ENCODE measurements at places on chromosomes 4 and X. TPM values are rescaled to one million over a fixed set of nuclear protein-coding genes. Genes with fewer than 3 reads are reported as not detected.
A peak's percentile ranks its signal among the peaks of the same experiment; 100 is the strongest.

The P2RY10 gene
- 75.2 TPM for total RNA-seq

The SYTL5 gene
- not detected for total RNA-seq

The SEC31A gene
- 130 TPM for total RNA-seq

The NPNT gene
- not detected for total RNA-seq

The CLRN2 gene
- not detected for total RNA-seq

The SCD5 gene
- total RNA-seq: 1.1 TPM

The PASD1 gene
- not detected for total RNA-seq

The CXorf49 gene
- not detected for total RNA-seq

GRCh38 chrX:129574214-129574613 is 34.2 kb downstream of the OCRL start:
- no peak overlapping the region for H3K27ac ChIP-seq
- H3K4me1 ChIP-seq: peaks cover 1% of the 10 kb centered on the region
- no peaks in the 10 kb centered on the region for H3K36me3 ChIP-seq
- no peak overlapping the region for H3K4me3 ChIP-seq
- no peaks in the 10 kb centered on the region for H3K27me3 ChIP-seq

GRCh38 chr4:47374477-47374876 is 89.0 kb downstream of the COMMD8 start:
- H3K4me3 ChIP-seq: no peak overlapping the region
- no peaks in the 10 kb centered on the region for H3K36me3 ChIP-seq
- no peak for DNase-seq
- H3K27me3 ChIP-seq: peaks cover 31% of the 10 kb centered on the region
- no peak overlapping the region for H3K27ac ChIP-seq

DNA sequence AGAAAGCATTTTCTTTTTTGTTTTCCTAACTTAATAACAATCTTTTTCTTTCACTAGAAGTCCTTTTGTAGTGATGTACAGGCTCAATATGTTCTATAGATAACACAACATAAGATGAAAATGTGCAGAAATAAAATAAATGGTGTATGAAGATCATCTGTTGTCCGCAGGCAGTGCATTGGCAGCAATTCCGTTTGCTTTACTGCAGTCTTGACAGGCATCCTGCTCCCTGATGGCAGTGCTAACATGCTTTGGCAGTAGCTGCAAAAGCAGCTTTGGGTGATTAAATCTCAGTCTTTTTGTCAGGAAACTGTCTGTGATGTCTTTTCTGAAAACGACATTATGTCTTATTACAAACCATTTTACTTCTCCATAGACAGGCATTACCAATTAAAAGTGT is 131.4 kb downstream of the TRAM1L1 start:
- no peak overlapping the region for H3K27ac ChIP-seq
- no peaks in the 10 kb centered on the region for H3K36me3 ChIP-seq
- H3K27me3 ChIP-seq: no peaks in the 10 kb centered on the region
- DNase-seq: no peak

- no peak overlapping the region for H3K4me3 ChIP-seq
- H3K27ac ChIP-seq: no peak overlapping the region
- DNase-seq: no peak
- H3K27me3 ChIP-seq: peaks cover 23% of the 10 kb centered on the region
Observed at GRCh38 chr4:154643493-154643892, 31.0 kb upstream of the FGG start.

DNA sequence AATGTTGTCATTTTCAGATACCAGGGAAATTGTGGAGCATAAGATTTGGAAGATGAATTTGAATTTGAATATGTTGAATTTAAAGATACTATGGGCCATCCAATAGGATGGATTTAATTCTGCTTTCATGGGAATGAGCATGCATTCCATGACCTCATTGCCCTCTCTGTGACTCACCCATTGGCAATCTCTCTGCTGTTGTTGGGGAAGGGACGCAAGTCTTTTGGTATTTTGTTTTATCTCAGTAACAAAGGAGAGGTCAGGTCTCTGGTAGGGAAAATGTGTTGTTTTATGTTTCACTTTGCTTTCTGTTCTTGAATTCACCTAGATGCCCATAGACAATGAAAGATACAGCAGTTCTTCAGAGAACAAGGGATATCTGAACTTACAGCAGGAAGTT is 42.1 kb upstream of the MAGEA4 start:
- no peaks in the 10 kb centered on the region for H3K36me3 ChIP-seq
- no peak overlapping the region for H3K27ac ChIP-seq
- H3K4me1 ChIP-seq: no peaks in the 10 kb centered on the region
- no peak for DNase-seq
- no peaks in the 10 kb centered on the region for H3K27me3 ChIP-seq

GRCh38 chr4:6777636-6778281 is 4.8 kb upstream of the KIAA0232 start:
- peaks cover 72% of the 10 kb centered on the region for H3K4me1 ChIP-seq
- H3K4me3 ChIP-seq: peak overlapping the region; percentile 72
- peak; percentile 5 for DNase-seq
- peak overlapping the region; percentile 96 for H3K27ac ChIP-seq
- no peaks in the 10 kb centered on the region for H3K36me3 ChIP-seq

DNA sequence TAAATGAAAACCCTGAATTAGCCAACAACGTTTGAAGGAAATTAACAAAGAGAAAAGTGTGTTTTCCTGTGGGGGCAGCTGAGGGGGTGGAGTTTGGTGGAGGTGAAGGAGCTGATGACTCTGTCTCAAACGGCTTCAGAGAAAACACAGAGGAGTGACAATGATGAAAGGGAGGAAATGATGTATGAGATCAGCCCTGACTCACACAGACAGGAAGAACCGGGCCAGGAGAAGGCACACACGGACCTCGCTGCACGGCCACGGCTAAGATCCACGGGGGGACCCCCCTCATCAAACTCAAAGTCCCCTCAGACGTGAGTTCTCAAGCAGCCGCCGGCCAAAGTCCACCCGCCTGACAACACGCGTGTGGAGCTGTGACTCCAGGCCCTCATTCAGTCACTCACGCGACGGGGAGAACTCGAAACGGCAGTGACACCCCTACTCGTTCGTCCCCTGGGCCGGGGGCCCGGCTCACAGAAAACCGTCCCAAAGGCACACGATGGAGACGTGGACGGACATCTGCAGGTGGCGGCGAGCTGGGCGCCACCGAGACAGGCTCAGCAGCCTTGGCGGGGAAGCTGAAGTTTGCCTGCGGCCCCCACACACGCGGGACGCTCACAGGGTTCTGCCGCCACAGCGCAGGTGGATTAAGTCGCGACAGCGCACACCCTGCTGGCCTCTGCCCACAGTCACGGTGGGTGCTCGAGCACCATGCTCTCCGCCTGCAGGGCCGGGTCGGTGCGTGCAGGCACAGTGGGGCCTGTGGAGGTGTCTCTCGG is 28.8 kb downstream of the PPP2R3B start:
- peak overlapping the region; percentile 65 for H3K4me3 ChIP-seq
- H3K36me3 ChIP-seq: peaks cover 24% of the 10 kb centered on the region
- H3K4me1 ChIP-seq: peaks cover 26% of the 10 kb centered on the region
- DNase-seq: peak; percentile 11
- H3K27me3 ChIP-seq: no peaks in the 10 kb centered on the region

DNA sequence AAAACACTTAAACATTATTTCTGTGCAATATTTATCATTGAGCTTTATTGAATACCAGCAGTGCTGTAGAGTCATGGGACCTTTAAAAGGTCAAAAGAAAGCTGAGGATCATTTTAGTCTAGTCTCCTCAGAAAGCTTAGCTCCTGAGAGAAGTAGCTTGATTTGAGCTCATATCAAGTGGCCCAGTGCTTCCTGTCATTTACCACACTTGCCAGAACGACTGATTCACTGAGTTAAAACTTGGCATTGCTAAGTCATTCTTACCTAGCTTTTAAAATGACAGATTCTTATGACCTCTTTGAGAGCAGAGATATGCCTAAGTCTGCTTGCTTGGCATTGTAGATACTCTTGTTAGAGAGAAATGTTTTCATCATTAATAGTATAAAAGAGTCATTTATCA is 15.2 kb downstream of the SEPTIN11 start:
- H3K36me3 ChIP-seq: peaks cover 2% of the 10 kb centered on the region
- no peak for DNase-seq
- no peaks in the 10 kb centered on the region for H3K27me3 ChIP-seq
- H3K4me3 ChIP-seq: no peak overlapping the region

DNA sequence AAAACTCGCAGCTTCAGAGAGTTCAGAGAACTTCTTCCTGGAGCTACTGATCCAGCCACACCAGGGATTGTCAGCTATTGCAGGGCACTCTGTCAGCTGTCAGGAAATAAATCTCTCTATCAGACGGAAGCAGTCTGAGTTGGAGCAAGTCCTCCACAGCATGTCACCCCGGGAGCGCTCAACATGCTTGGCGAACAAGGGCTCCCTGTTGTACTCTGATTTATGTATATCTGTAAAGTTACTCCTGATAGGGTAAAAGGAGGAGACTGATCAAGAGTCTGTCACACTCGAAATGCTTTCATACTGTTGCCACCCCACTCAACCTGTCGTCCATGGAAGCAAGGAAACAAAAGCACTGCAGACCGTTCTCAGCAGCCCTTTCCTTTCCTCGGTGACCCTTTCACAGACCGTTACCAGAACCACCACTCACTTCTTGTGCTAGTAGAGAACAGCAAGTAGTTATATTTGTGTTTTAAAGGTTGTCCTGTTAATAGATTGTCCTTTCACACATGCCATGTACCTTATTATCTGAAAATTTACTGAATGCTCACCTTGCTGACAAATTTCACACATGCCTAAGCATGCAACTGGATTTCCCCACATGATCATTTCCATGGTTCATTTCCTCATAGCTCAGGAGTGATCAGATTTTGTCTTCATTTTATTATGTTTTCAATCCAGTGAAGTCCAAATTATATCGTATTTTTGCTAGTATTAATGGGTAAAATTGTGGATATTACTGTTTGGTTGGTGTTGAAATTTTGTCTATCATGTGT is 2108.9 kb upstream of the TENM3 start:
- H3K27ac ChIP-seq: peak overlapping the region; percentile 30
- H3K36me3 ChIP-seq: no peaks in the 10 kb centered on the region
- H3K4me3 ChIP-seq: peak overlapping the region; percentile 83
- H3K27me3 ChIP-seq: no peaks in the 10 kb centered on the region

- H3K36me3 ChIP-seq: no peaks in the 10 kb centered on the region
- H3K27ac ChIP-seq: no peak overlapping the region
- DNase-seq: no peak
- H3K4me1 ChIP-seq: no peaks in the 10 kb centered on the region
- H3K27me3 ChIP-seq: no peaks in the 10 kb centered on the region
Observed at GRCh38 chr4:115249808-115250207, 136.4 kb upstream of the NDST4 start.

GRCh38 chr4:20532871-20533870 is 167.1 kb upstream of the PACRGL start:
- DNase-seq: no peak
- no peaks in the 10 kb centered on the region for H3K27me3 ChIP-seq
- H3K4me1 ChIP-seq: no peaks in the 10 kb centered on the region

- H3K27ac ChIP-seq: no peak overlapping the region
- H3K27me3 ChIP-seq: peaks cover under 1% of the 10 kb centered on the region
- H3K36me3 ChIP-seq: no peaks in the 10 kb centered on the region
- no peaks in the 10 kb centered on the region for H3K4me1 ChIP-seq
- DNase-seq: no peak
- H3K4me3 ChIP-seq: no peak overlapping the region
Observed at GRCh38 chr4:15913631-15913970, 24.9 kb downstream of the FGFBP1 start.

GRCh38 chrX:1720836-1721235 is 106.0 kb downstream of the ASMT start:
- no peak for DNase-seq
- H3K27me3 ChIP-seq: peaks cover 4% of the 10 kb centered on the region
- H3K4me1 ChIP-seq: peaks cover 2% of the 10 kb centered on the region
- H3K36me3 ChIP-seq: peaks cover 29% of the 10 kb centered on the region
- H3K27ac ChIP-seq: no peak overlapping the region

DNA sequence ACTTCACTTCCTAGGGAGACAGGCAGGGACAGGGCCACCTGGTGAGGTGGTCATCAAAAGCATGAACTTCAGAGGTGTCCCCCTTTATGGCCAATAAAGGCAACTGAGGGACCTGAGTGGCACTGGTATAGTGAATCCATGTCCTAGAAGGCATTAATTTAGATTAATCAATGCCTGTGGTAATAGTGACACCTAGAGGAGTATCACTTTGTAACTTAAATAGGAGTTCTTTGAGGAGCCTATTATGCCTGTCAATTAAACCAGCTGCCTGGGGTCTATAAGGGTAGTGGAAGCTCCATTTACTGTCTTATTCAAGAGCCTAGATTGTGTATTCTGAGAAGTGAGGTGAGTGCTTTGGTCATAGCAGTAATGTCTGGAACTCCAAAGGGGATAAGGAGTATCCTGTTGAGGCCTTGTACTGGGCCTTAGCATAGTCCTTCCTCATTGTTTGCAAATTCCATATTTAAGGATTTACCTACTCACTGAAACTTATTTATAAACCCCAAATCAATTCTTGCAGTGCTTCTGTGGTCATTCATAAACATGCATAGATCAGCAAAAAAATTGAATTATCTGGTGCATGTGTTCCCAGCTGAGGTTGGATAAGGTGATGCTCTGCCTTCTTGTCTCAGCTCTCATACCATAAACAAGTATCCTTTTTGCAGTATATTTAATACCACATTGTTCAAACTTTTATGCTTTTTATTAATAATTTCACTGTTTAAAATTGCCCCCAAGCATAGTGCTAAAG is 213.8 kb upstream of the RADX start:
- no peak overlapping the region for H3K27ac ChIP-seq
- no peak for DNase-seq
- H3K27me3 ChIP-seq: no peaks in the 10 kb centered on the region
- H3K36me3 ChIP-seq: no peaks in the 10 kb centered on the region
- no peak overlapping the region for H3K4me3 ChIP-seq

GRCh38 chr4:45241976-45242375 is 515.6 kb upstream of the GNPDA2 start:
- no peak for DNase-seq
- H3K27ac ChIP-seq: no peak overlapping the region
- no peaks in the 10 kb centered on the region for H3K4me1 ChIP-seq

DNA sequence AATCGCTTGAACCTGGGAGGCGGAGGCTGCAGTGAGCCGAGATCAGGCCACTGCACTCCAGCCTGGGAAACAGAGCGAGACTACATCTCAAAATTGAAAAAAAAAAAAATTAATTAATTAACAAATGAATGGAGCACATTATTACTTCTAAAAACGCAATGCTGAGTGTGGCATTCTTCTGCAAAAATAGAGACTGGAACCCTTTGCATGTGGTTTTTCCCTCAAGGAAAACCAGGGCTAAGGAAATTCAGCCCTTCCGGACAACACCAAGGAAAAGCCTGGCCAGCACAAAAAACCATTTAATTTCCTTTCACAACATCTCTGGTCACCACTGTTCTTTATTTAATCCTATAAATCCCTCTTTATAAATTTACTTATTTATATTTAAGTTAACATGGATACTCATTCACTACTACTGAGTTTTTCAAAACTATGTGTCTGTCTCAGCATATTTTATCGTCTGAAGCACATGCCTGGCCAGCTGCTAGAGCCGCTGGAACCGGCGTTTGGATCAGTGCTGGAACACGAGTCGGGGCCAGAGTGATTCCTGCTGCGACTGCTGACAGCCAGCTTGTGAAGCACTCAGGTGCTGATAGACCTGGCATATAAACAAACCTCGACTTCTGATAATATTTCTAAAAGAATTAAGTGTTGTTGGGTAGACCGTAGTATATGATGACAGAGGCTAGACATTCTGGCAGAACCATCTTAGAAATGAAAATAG is 84.5 kb upstream of the WWC2 start:
- no peak overlapping the region for H3K4me3 ChIP-seq
- DNase-seq: no peak
- H3K36me3 ChIP-seq: peaks cover 4% of the 10 kb centered on the region
- peaks cover 1% of the 10 kb centered on the region for H3K27me3 ChIP-seq

All from naive thymus-derived CD8-positive, alpha-beta T cell (primary cell).